NCI-H1092 (cell line): ENCODE measurements at places on chromosomes 3 and 15.

GRCh38 chr15:55222588-55222987 lies 25.8 kb upstream of the RSL24D1 start:
- no peak for DNase-seq

DNA sequence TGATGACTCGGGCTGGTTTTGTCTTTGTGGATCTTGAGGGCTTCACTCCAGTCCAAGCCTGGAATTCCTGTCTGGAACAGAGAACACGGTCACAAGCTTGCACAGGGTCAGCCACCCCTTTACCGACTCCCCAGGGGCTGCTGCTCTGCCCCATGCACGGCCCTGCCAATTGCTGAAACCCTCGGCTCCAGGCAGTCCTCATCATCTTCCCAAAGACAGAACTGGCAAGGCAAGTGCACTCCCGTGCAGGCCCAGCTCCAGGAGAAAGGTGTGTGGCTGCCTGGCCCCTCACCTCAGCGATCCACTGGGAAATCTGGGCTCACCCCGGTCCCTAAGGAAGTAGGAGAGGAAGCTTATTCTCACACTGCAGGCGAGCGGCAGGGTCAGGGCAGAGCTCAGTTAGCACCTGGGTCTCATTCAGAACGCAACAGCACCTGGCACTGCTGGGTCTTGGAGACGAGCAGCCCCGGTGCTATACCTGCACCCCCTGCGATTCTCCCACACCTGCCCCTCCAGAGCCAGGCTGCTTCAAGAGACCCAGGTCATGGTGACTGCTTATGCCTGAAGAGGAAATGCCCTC lies 7.2 kb downstream of the MAP6D1 start:
- DNase-seq: no peak

- DNase-seq: no peak
Observed at GRCh38 chr15:70453238-70453637, 310.1 kb downstream of the UACA start.

- no peak for DNase-seq
Observed at GRCh38 chr15:39084674-39085530, 496.0 kb upstream of the THBS1 start.

GRCh38 chr3:146501752-146502151 lies 32.4 kb upstream of the PLSCR2 start:
- DNase-seq: no peak

GRCh38 chr3:41819236-41819635 lies 142.7 kb downstream of the ULK4 start:
- DNase-seq: no peak

DNA sequence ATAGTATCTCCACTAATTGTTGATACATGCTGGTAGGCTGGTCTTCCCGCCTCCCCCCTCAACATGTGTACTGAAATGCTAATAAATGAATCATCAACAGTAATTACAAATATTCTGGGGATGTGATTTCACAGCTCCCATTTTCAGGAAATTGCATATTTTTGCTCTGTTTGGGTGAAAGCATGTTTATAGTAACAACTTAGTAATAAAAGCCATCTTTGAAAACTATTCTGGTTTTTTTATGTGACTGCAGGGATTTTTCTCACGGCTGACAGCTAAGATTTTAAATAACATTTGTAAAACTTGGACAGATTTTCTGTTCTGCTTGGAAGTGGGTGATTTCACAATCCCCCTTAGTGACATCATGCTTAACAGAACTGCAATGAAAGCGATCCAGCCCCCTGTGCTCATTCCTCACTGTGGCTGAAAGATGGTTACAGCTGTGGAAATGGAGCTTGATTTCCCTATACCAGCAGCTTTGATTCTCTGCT lies 25.6 kb upstream of the FAM174B start:
- DNase-seq: no peak

DNA sequence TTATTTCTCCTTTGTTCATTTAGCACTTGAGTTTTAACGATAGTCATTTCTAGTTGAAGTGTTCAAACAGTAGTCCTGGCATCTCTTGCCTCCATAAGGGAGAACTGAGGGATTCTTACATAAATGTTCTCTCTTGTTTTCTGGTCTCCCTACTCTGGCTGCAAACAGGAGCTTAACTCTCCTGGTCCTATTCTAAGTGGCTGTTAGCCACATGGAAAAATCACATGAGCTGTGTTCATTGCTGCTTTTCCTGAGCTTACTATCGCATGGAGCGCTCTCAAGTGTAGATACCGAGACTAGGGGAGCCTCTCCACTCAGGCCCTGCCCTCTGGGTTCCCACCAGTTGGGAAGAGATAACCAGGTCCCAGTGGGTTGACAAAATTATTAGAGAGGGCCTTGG lies 403.1 kb upstream of the TPM1 start:
- DNase-seq: no peak

DNA sequence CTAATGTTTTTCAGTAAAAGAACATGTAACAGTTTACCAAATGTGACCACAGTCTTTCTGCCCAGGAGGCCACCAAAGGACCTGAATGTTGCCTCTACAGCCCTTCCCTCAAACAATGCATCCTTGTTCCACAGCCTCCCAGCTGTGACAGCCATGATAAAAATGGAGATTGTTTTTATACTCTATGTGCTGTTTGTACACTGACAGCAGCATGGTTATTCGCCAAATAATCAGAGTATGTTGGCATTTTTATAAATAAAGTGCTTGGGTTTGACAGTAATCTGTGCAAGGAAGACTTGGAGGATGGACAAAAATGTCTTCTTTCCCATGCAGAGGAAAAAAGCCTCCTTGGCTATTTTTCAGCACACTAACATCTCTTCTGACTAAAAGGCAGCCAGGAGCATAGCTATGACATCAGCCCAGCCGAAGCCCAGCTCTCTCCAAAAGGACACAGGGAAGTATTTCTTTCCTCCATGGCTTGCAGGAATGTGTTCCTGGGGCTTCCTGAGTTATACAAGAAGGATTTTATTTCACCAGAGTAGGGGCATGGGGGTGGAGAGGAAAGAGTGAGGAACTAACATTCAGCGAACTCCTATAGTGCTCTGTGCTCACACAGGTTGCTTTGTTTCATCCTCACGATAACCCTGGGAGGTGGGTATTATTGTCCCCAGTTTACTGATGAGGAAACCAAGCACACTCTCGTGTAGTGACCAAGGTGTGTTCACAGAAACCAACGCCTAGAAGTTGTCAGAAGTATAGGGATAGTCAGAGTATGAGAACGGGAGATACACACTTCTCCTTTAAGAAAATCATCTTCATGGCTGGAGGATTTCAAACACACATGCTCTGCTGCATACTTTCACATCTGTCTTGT lies 339.7 kb downstream of the MECOM start:
- no peak for DNase-seq

DNA sequence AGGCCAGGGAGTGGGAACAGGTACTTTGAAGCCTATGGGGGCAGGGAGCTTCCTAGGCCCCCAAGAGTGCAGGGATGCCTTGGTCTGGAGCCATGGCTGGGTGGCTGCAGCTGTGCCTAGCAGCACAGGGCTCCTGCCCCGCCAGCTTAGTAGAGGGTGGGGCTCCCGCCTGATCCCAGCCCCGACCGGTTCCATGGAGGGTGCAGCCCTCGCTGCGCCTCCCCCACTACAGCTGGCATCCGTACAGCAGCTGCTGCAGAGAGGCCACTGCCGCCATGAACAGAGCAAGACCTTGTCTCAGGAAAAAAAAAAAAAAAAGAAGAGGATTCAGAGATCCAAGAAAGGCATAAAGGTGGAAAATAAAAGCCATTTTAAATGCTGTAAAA lies 277.2 kb downstream of the UBE2E2 start:
- no peak for DNase-seq

- DNase-seq: no peak
Observed at GRCh38 chr3:194532591-194532990, 45.8 kb upstream of the ATP13A3 start.

DNA sequence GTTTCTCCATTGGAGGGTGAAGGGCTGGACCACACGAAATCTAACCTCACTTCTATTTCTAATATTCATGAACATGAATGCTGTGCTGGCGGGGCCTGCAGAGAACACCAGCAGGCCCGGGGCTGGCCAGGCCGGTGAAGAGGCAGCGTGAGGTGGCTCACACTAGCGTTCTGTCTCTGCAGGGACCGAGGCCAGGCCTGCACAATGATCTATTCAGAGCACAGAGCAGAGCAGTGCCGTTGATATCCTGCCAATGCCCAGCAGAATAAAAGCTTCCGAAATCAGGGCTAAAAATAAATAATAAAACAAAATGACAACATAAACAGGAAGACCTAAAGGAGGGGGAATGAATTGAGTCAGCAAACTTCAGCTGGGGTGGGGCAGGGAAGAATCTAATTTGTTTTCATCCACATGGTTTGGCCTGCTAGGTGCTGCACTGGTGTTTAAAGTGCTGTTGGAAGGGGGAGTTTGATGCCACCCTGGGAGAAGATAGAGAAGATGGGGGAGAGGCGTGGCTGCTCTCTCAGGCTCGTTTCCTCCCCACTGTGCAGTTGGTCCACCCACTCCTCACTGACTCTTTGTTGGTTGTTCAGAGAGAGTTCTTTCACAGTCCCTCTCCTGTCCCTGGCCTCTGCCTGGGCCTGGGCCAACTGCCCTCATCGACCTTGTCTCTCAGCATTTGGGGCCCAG lies 837.1 kb downstream of the AGBL1 start:
- DNase-seq: no peak

DNA sequence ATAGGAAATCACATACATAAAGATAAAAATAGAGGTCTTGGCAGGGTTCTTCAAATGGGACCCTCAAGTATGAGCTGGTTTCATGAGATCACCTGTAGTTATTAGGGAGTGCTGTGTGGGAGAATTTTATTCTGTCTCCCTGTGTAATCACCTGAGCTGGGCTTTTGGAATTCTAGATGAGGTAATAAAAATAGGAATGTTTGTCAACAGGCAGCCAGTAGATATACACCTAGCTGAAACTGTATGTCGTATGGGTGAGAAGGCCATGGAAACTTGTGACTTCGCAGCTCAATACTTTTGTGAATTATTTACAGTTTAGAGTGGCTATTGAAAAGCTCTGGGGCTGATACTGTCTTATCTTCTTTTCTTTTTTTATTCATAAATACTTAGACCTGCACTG lies 40.5 kb upstream of the PLCL2 start:
- DNase-seq: no peak

DNA sequence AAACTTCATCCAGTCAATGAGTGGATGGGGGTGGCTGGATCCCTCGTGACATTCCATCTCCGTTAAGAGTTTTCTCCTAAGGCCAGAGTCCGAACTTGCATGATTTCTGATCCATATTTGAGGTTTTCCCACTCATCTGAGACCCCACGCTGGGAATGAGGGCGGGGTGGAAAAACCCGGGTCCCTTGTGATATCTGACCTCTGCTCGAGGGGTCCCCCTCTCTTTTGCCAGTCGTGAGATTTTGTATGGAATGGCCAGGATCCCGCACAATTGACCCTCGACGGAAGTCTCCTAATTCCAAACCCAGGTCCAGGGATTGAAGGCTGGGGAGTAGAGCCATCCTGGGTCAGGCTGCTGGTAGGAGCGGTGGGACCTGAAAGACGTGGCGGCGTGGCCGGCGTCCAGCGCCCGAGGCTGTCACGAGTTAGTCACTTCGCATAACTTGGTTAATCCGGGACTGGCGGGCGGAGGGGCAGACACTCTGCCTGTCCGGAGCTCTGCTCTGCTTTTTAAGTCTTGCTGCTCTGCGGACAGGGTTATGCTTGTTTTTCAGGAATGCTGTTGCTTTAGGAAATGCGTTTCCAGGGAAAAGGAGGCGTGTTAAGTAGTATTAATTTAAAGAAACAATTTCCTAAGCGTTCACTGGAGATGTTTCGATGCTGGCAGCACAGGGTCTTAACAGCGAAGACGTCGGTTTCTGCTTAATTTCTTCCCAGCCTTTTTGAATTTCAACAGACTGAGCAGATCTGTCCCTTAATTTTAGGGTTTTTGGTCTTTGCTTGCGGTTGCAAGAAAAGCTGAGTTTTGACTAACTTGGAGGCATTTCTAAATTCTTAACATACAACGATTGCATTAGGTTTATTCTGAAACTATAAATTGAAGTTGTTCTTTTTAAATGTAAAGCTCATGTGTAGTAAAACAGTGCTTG lies 69.7 kb upstream of the LRRFIP2 start:
- DNase-seq: peak; percentile 7

DNA sequence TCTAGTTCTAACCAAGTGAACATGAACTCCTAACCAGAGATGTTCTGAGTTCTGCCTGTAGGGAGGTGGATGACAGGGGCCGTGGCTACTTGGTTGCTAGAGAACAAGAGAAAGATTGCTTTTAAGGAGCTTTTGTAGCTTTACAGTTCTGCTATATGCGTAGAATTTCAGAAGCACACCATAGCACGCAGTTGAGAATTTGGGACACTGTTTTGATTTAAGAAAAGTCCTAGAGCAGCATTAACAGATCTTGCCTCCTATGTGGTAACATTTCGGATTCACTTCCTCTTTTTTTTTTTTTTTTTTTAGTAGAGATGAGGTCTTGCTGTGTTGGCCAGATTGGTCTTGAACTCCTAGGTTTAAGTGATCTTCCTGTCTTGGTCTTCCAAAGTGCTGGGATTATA lies 181.7 kb downstream of the TCF12 start:
- no peak for DNase-seq

GRCh38 chr3:43028678-43029490 lies 49.8 kb downstream of the GASK1A start:
- no peak for DNase-seq

DNA sequence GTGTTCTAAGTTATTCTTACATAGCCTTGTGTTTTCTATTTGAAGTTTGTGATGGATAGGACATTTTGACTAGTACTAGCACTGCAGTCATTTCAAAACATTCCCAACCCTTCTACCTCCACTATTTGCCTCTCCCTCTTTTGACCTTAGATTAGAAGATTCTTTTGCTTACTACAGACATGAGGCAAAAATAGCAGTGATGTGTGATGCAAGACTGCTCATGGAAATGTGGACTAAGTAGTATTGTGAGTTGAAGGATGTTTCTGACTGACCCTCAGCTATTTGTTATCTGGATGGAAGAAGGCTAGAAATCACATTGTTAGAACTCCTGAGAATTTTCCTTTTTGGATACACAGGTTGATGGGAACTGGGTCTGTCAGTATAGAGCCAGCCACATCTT lies 45.9 kb downstream of the ATP2C1 start:
- no peak for DNase-seq

GRCh38 chr3:55807210-55807609 lies 320.1 kb upstream of the WNT5A start:
- DNase-seq: no peak

DNA sequence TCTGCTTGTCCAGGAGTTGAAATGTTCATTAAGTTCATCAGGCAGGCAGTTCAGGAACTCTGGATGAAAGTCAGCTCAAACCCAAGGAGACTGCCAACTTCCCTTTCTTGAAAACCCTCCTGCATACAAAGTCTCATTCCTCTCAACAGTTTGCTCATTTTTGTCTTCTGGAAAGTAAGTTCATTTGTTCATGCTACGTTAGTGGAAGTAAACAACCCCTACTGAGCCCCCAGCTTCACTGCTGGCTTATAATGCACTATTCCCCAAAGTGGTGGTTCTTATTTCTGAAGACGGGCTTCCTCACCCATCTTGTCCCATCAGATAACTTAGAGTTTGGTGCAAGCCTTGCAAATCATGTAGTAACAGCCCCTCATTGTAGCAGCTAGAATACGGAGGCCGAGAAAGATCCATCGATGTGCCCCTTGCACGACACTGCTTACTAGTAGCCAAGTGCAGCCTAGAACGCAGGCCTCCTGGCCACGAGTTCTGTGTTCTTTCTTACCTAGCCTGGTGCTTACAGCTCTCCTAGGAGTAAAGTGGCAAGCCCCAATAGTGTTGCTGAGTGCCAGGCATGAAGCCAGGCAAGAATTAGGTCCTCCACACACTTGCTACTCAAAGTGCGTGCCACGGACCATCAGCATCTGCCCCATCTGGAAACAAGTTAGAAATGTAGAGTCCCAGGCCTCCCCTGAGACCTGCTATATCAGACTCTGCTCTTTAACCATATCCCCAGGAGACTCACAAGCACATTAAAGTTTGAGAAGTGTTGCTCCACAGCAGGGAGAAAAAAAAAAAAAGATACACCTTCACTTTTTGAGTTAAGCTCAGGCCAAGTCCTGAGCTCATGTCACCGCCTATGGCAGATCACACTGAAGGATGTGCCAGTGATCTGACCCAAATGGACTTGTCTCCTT lies 82.5 kb downstream of the RFTN1 start:
- no peak for DNase-seq
